ENCODE measurements at places on chromosomes 5 and 9.

DNA sequence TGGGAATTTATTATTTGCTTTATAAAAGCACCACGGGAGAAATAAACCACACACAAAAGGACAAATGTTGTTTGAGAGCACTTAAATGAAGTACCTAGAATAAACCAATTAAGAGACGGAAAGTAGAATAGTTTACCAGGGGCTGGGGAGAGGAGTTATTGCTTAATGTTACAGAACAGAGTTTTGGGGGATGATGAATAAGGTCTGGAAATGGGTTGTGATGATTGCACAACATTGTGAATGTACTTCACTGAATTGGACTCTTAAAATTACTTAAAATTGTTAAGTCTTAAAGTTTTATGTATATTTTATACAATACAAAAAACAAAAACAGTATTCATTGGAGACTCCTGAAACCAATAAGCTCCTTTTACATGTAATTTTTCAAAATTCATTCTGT lies 1.5 kb downstream of the ZBTB43 start:
- DNase-seq = no peak

- DNase-seq = no peak
Observed at GRCh38 chr5:180498378-180498777, 4.2 kb downstream of the CNOT6 start.

DNA sequence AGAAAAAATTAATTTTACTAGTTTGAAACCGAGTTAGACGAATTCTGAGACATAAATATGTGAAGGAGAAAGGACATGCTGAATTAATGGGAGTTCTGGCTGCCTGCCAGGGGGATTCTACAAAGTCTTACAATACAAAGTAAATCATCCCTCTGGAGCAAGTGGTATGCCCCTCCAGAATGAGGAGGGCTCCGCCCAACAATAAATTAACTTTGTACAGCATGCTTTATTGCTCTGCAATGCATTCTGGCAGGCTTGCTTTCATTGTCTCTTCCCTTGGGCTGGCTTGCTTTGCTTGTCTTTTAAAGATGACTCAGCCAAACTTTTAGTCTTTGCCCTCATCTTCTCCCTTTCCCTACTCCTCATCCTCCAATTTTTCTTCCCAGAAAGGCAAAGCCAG lies 11.7 kb upstream of the PCDHB1 start:
- DNase-seq = no peak

- no peak for DNase-seq
Observed at GRCh38 chr5:82424211-82424610, 146.1 kb upstream of the RPS23 start.

- DNase-seq = no peak
Observed at GRCh38 chr5:12662545-12663314, 758.5 kb upstream of the CTNND2 start.

DNA sequence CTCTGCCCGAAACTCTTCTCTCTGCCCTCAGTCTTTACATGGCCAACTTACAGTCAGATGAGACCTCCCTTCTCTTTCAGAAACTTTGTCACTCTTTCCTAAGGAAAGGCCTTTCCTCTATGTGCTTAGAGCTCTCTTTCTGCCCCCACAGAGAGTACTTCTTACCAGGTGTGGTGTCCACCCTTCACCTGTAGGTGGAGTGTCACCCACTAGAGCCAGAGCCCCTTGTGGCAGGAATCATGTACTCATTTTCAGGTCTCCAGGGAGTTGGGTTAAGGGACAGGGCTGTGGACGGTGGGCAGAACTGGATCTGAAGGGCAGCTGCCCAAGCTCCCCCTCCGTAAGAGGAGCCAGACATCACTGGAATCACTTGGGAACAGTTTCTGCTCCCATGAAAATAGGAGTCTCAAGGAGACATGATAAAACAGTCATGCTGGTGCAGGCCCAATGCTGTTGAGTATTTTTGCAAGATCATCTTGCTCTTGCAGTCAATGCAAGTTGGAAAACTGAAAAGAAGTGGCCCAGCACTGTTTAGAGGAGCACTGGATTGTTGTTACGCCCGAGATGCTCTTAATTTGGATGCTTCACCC lies 436.7 kb downstream of the ZSWIM6 start:
- DNase-seq = no peak

DNA sequence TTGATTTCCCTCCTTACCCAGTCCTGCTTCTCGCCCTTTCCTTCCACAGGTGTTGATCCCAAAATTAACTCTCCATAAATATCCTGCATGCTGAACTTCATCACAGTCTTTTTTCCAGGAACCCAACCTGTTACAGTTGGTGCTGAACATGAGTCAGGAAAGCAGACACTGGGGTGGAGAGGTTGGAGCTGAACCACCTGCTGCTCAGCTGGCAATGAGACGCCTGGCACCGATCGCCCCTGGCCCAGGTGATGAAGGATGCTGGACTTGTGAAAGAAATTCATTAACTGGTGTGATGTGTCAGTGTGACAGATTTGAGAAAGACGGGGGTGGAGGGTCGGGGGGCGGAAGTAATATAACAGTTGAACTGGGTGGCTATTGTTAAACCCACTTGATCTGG lies 30.6 kb downstream of the CPLX2 start:
- no peak for DNase-seq

DNA sequence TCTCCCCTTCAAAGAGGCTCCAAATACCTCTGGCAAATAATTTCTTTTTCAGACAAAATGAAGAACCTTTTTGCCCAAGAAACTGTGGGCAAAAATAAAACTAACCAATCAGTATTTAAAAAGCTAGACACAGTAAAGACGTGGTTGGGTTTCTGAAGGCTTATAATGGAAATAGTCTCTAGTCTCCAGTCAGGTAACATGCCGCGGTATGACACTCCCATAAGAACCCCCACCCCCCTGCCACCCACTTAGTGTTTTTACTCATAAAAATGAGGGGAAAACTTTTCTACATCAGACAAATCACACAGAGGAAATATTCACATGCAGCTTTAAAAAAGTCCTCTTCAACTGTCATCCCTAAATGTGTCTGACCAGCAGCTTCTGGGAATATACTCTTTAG lies 105.3 kb downstream of the THBS4 start:
- no peak for DNase-seq

Data from sigmoid colon (tissue), 7 donors.